ENCODE measurements at places on chromosomes 2 and 18.

DNA sequence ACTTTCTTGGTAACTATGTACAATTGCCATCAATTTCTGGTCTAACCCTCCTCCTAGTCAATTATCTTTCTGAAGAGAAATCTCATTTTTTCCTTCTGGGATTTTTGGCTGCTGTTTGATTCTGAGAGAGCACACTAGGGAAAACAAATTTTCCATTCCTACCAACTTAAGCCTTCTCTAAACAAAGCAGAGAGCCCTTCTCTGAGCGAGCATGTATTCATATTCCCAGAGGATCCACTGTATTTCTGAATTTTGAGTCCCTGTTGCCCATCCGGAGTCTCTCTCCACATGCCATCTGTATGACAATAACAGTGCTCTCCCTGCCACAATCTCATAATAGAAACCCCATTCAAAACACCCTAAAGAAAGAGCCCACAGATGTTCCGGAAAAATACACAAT lies 78.5 kb downstream of the MAIP1 start:
- DNase-seq, result no peak

DNA sequence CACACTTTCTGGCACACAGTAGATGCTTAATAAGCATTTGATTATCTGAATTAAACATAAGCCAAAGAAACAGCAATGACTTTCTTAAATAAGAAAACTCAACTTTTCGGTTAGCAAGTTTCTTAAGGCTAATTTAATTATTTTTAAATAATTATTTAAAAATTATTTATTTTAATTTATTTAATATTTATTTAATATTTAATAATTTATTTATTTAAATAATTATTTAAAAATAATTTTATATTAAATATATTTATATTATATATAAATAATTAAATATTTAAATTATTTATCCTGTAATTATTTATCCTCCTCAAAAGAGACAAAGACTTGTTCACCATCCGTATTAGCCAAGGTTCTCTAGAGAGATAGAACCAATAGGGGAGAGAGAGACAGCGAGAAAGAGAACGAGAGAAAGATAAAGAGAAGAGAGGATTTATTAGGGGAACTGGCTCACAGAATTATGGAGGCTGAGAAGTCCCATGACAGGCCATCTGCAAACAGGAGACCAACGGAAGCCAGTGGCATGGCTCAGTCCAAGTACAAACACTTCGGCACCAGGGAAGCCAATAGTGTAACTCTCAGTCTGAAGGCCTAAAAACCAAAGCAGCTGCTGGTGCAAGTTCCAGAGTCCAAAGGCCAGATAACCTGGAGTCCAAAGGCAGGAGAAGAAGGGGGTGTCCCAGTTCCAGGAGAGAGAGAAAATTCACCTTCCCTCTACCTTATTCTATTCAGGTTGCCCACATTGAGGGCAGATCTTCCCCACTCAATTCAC lies 125.3 kb downstream of the METTL8 start:
- DNase-seq, result no peak

GRCh38 chr2:64404743-64405142 lies 49.2 kb upstream of the LGALSL start:
- no peak for DNase-seq

DNA sequence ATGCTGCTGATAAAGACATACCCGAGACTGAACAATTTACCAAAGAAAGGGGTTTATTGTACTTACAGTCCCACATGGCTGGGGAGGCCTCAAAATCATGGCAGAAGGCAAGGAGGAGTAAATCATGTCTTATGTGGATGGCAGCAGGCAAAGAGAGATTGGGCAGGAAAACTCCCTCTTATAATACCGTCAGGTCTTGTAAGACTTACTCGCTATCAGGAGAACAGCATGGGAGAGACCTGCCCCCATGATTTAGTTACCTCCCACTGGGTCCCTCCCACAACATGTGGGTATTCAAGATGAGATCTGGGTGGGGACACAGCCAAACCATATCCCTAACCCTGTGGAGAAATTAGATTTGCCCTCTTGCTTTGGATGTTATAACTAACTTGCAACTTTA lies 1068.0 kb upstream of the ZEB2 start:
- DNase-seq, result no peak

- DNase-seq, result no peak
Observed at GRCh38 chr2:233819884-233820773, 34.2 kb downstream of the HJURP start.

- no peak for DNase-seq
Observed at GRCh38 chr2:100405403-100406119, 11.9 kb downstream of the CHST10 start.

GRCh38 chr2:153871231-153872221 lies at the start of gene GALNT13:
GALNT13 (plus strand) TSS chr2:153871922.
- no peak for DNase-seq

DNA sequence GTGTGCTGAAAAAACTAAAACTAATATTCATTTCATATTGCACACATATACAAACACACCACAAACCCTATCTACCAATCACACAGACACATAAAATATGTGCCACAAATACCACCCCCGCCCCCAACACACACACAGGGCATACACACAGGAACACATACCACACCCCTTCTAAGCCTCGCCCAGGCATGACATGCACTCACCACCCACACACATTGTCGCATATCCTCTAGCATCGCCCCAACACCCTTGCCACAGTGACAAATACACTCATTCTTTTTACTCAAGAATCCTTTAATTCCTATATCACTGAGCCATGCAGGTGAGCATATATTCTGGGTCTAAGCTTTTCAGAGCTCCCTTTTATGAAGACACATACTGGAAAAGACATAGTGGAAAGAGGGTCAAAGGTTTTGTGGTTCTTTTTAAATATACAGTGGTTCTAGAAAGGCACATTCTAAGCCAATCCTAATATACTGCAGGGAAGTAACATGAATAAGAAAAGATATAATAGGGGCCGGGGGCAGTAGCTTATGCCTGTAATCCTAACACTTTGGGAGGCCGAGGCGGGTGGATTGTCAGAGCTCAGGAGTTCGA lies 24.5 kb upstream of the LCLAT1 start:
- no peak for DNase-seq

GRCh38 chr18:23618862-23619387 lies 32.6 kb upstream of the NPC1 start:
- DNase-seq, result no peak

DNA sequence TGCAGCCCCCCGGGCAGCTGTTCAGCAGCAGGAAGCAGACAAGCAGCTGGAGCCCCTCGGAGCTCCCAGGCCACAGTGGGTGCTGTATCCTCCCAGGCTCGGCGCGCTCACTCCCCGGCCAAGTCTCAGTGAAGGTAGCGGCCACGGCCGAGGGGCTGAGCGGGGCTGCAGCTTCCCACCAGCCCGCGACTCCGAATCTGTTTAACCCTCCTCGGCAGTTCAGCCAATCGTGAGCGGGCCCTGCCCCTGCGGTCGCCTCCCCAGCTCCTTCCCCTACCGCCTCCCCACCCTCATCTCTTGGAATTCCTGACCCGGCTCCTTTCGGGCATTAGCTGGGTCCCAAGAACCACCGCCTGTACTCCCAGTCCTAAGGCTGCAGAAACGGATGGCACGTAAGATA lies at the start of gene RESP18:
RESP18 (minus strand) TSS at position 203 of the 400 bp plus-strand sequence.
- DNase-seq, result no peak

Measured in GDM1 (cell line).